Activated T-helper 1 cell treated with anti-CD3 and anti-CD28 coated beads, Interleukin-12 subunit alpha, Interleukin-12 subunit beta, Interleukin-2, Interleukin-4 antibody, amounts not matched to agents 30 ng/mL and 10 ng/mL and 1 ng/mL, durations not matched to agents 14 hours and 24 hours and 36 hours (primary cell): ENCODE measurements at places on chromosomes 16 and 17. TPM values are rescaled to one million over a fixed set of nuclear protein-coding genes. Genes with fewer than 3 reads are reported as not detected.

DNA sequence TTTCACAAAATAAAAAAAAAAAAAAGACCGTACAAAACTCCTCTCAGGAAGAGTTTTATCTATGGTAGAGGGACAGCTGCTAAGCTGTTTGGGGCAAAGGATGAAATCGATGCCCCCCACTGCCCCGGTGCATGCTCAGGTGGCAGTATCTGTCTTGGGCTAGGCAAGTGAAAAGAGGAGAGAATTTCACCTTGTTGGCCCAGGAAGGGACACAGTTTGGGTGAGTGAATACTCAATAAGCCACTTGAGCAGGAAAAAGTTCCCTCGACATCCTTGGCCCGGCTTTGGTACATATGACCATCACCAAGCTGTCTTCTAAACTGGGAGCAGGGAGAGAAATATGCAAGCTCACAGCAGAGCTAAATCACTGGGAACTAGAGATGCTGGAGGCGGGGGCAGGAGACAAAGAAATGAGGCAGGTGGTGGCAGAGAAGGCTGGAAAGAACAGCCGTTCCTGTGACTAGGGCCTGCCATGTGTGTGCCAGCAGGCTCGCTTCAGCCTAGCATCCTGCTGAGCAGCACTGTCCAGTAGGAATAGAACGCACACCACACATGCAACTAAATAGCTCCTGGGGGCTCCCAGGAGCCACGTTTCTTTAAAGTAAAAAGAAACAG lies 8.2 kb upstream of the EIF1 start:
- no peaks in the 10 kb centered on the region for H3K27me3 ChIP-seq
- H3K36me3 ChIP-seq: peaks cover 8% of the 10 kb centered on the region
- peak overlapping the region; percentile 99 for H3K27ac ChIP-seq
- H3K4me3 ChIP-seq: no peak overlapping the region
- DNase-seq: no peak

Gene RAPGEFL1
- 11.8 and 13.0 TPM in 2 replicates for total RNA-seq

- no peak for DNase-seq
- H3K27me3 ChIP-seq: no peaks in the 10 kb centered on the region
- no peaks in the 10 kb centered on the region for H3K4me1 ChIP-seq
- H3K4me3 ChIP-seq: no peak overlapping the region
Observed at GRCh38 chr16:12971241-12971640, 69.8 kb downstream of the SHISA9 start.

DNA sequence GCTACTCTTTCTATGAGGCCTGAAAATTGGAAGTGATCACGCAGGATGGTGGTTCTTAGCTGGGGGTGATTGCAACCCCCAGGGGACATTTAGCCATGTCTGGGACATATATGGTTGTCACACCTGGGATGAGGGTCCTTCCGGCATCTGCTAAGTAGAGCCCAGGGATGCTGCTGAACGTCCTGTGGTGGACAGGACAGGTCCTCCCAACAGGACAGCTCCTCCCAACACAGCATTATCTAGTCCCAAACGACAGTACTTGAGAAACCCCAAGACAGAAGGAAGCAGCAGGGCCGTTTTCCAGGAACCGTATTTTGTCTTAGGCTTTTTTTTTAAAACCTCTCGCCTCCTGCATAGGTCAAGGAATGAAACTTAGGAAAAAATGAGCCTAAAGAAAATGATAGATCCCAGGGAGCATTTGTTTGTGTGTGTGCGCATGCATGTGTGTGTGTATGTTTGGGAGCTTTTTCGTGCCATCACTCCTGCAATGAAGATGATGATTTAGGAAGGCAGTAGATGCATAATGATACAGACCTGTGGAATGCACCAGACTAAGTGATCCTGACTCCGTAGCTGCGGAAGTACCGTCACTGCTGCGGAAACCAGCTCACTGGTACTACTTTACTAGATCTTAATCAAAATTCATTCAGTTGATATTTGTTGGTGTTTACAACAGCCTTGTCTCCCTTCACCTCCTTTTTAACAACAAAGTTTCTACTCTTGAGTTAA lies 118.2 kb downstream of the SNX29 start:
- no peak for DNase-seq
- no peak overlapping the region for H3K27ac ChIP-seq
- no peaks in the 10 kb centered on the region for H3K36me3 ChIP-seq
- no peak overlapping the region for H3K4me3 ChIP-seq

DNA sequence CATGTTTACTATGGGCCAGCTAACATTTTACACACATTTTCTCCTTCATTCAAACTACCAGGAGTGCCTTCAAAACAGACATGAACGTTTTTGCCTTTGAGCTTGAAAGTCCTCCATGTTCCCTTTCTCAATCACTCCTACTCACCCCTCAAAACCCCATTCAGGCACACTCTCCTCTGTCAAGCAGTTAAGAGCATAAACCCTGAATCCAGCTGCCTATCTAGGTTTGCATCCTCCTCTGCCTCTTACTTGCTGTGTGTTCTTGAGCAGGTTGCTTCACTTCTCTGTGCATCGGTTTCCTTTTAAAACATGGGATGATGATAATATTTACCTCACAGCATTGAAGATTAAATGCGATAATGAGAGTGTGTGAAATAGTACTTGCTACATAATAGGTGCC lies 215.3 kb downstream of the HAPSTR1 start:
- H3K4me3 ChIP-seq: no peak overlapping the region
- H3K27me3 ChIP-seq: no peaks in the 10 kb centered on the region
- DNase-seq: no peak
- no peak overlapping the region for H3K27ac ChIP-seq

GRCh38 chr16:28090646-28091377 lies 27.3 kb upstream of the GSG1L start:
- H3K27me3 ChIP-seq: no peaks in the 10 kb centered on the region
- H3K27ac ChIP-seq: peak overlapping the region; percentile 52
- H3K4me1 ChIP-seq: no peaks in the 10 kb centered on the region
- peaks cover 5% of the 10 kb centered on the region for H3K36me3 ChIP-seq
- no peak for DNase-seq

DNA sequence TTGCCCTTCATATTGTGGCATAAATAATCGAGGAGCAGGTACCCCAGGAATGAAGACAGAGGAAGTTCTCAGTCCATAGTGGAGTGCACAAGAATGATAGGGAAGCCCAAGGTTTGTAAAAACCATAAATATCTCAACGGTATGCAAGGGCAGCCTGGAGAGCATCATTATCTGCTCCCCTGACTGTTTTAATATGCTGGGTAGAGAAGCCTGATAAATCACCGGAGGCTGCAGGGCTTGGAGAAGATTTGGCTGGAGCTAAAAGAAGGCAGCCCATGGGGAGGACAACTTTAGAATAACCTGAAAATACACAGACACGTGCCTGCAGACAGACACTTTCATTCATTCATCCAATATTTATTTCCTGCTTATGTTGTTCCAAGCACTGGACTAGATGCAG lies 205.2 kb upstream of the RPL38 start:
- no peaks in the 10 kb centered on the region for H3K36me3 ChIP-seq
- no peak overlapping the region for H3K27ac ChIP-seq
- DNase-seq: no peak
- H3K4me3 ChIP-seq: no peak overlapping the region
- H3K4me1 ChIP-seq: no peaks in the 10 kb centered on the region

DNA sequence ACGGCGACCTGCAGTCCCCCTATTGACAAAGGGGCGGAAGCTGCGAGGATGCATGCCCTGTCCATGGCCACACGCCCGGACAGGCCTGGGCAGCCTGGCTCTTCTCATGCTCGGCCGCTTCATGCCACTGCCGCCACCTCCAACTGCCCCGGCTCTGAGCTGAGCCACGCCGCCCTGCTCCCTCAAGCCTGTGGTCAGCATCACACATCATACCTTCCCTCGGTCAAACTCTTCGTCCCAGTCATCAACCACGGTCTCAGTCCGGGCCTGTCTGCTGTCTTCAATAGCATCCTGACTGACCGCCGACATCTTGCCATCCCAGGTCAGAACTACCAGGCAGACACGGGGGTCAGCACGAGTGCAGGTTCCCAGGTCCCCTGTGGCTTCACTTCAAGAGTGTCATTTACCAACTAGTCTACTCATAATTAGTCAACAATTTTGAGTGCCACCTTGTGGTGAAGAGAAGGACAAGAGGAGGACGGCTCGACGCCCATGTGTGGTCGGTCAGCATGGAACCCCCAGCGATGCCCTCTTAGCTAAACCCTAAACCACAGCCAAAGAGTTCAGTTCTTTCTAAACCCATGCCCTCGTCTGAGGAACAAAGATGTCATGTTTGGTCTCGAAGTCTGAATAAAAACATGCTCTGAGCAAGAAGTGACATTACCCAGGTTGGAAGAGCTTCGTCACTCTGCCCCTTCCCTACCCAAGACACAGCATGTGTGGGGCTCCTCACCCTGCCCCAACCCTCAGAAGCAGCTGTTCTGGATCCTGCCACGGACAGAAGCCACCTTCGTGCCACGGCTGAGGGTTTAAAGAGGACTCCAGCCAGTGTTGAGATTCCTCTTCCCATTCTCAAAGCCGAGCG lies 16.9 kb upstream of the CYTH1 start:
- no peaks in the 10 kb centered on the region for H3K27me3 ChIP-seq
- H3K27ac ChIP-seq: peak overlapping the region; percentile 37
- H3K36me3 ChIP-seq: peaks cover 75% of the 10 kb centered on the region
- H3K4me1 ChIP-seq: peaks cover 62% of the 10 kb centered on the region
- no peak overlapping the region for H3K4me3 ChIP-seq

DNA sequence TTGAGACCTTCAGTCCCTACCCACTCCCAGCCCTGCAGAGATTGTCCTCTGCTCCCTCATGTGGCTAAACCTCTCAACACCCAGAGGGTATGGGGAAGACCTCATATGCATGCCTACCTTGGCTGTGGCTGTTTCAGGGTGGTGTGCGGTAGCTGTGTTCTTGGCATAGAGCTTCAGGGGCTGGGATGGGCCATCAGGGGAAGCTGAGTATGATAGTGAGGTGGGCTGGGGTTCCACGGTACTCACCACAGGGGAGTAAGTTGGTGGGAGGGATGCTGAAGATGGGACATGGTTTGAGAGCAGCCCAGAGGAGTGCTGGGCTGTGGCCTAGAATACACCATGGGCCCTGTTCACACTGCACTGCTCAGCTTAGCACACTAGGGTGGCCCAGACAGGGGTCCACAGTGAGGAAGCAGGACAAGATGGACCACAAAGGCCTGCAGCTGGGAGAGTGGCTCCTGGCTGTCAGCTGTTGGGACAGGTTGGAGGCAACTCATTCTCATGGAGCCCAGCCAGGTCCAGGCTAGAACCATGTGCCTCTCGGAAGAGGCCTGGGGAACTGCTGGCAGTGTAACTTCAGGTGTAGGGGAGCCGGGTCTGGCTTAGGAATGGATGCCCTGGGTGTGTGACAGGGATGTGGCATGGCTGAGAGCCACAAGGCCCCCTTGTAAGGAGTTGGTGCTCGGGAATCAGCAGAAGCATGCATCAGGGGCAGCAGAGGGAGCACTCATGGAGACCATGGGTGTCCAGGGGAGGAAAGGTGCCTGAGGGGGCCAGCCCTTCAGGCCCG lies 3.1 kb downstream of the MFAP4 start:
- H3K4me3 ChIP-seq: no peak overlapping the region
- peaks cover 11% of the 10 kb centered on the region for H3K4me1 ChIP-seq
- H3K36me3 ChIP-seq: peaks cover 21% of the 10 kb centered on the region

Gene ADAD2
- not detected in 2 replicates for total RNA-seq

DNA sequence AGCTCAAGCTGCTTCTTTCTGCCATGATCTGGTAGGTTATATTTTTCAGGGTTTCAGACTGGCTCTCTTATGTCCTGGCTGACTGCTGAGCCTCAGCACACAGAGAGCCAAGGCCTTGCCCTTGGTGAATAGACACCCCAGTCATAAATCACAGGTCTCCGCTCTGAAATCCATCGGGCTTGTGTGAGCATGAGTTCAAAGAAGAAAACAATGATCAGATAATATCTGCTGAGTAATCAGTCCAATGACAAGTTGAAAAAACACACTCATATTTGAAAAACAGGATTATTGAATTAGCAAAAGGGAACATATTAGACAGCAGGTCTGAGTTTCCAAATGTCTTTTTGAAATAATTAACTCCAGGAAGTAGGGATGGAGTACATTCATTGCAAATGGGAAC lies 51.1 kb upstream of the NDRG4 start:
- no peak overlapping the region for H3K4me3 ChIP-seq
- DNase-seq: no peak
- H3K27ac ChIP-seq: no peak overlapping the region

DNA sequence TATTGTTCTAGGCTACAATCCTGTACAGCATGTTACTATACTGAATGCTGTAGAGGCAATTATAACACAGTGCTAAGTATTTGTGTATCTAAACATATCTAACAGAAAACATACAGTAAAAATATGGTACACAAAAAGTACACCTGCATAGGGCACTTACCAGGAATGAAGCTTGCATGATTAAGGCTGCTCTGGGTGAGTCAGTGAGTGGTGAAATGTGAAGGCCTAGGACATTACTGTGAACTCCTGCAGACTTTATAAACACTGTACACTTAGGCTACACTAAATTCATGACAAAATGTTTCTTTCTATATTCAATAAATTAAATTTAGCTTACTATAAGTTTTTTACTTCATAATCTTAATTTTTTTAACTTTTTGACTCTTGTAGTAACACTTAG lies 37.1 kb downstream of the AMFR start:
- peaks cover 8% of the 10 kb centered on the region for H3K4me1 ChIP-seq
- H3K27ac ChIP-seq: no peak overlapping the region
- H3K4me3 ChIP-seq: no peak overlapping the region
- H3K27me3 ChIP-seq: no peaks in the 10 kb centered on the region
- H3K36me3 ChIP-seq: peaks cover 51% of the 10 kb centered on the region

- H3K27me3 ChIP-seq: peaks cover 3% of the 10 kb centered on the region
- H3K4me3 ChIP-seq: no peak overlapping the region
- H3K36me3 ChIP-seq: no peaks in the 10 kb centered on the region
- H3K4me1 ChIP-seq: peaks cover 8% of the 10 kb centered on the region
- peak; percentile 69 for DNase-seq
Observed at GRCh38 chr17:50297407-50297865, 23.2 kb downstream of the TMEM92 start.

- no peaks in the 10 kb centered on the region for H3K36me3 ChIP-seq
- H3K4me1 ChIP-seq: no peaks in the 10 kb centered on the region
- H3K27me3 ChIP-seq: peaks cover 17% of the 10 kb centered on the region
- H3K4me3 ChIP-seq: no peak overlapping the region
Observed at GRCh38 chr17:43814026-43814425, 18.9 kb downstream of the MPP3 start.

GRCh38 chr16:9195287-9195686 lies 103.8 kb downstream of the HAPSTR1 start:
- H3K4me3 ChIP-seq: no peak overlapping the region
- no peaks in the 10 kb centered on the region for H3K27me3 ChIP-seq
- no peaks in the 10 kb centered on the region for H3K36me3 ChIP-seq

Gene MT3
- total RNA-seq: 1.9 and 2.7 TPM in 2 replicates

- H3K27me3 ChIP-seq: no peaks in the 10 kb centered on the region
- peaks cover 3% of the 10 kb centered on the region for H3K36me3 ChIP-seq
- no peak for DNase-seq
Observed at GRCh38 chr16:56360117-56361008, 65.0 kb downstream of the AMFR start.

DNA sequence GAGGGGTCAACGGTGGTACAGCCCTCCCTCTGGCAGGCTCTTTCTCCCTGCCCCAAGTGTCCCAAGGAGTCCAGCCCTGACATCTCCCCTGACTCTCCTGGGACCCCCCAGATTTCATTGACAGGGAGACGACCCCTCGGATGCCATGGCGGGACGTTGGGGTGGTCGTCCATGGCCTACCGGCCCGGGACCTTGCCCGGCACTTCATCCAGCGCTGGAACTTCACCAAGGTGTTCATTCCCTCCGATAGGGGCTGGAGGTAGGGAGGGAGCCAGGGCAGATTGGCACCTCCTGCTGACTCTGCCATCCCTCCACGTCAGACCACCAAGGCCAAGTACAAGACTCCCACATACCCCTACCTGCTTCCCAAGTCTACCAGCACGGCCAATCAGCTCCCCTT lies 9.9 kb downstream of the PLD2 start:
- H3K4me3 ChIP-seq: no peak overlapping the region
- no peaks in the 10 kb centered on the region for H3K4me1 ChIP-seq
- H3K27ac ChIP-seq: no peak overlapping the region
- peaks cover 12% of the 10 kb centered on the region for H3K36me3 ChIP-seq
